ENCODE measurements at places on chromosomes 5 and 9.

DNA sequence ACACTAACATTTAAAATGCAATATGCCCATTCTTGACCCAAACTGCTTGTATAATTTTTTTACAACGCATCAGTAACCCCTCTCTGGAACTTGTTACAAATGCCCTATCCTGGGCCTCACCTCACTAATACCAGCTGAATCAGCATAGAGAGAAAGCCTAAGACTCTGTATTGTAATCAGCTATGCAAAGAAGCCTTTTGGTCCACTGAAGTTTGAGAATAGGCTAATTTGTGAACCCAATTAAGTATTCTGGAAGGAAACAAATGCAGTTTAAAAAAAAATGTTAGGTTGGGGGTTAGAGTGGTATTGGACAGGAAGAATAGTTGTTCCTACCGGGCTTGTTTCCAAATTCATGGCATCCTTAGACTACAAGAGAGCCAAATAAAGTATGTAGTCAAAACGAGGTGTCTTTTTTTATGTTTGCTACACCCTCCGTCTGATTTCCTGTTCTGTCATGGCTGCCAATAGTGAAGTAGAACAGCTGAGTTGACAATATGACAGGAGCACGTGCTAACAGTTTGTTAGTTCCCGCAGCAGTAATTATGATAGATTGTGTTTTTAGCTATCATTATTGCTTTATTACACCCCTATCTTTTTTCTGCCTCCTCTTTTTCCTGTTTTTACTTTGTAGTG is 1048.7 kb upstream of the NUDT12 start:
- no peaks in the 10 kb centered on the region for H3K27me3 ChIP-seq
- no peak overlapping the region for H3K4me3 ChIP-seq
- no peak for DNase-seq
- no peak overlapping the region for H3K27ac ChIP-seq

DNA sequence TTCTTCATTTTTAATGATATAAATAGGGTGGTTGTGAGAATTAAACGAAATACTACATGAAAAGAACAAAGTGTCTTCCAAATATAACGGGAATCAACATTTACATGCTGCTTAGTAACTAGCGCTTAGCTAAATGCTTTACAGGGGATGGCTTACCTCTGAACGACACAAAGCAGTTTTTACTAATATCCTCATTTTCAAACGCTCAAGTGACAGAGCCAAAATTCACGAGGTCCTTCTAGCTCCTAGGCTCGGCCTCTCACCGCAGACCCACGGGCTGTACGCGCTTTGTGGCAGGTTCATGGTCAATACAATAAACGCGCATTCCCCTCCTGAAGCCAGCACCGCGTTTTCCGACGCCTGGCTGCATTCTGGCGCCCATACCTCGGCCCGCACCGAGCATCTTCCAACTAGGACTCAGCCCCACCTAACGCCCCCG is 442 bp downstream of the ZNF510 start:
- no peaks in the 10 kb centered on the region for H3K27me3 ChIP-seq
- DNase-seq, result no peak
- 0 out of 2 replicates have a peak, but pooled peaks cover 2% of the 10 kb centered on the region for H3K36me3 ChIP-seq
- H3K4me3 ChIP-seq, result peak overlapping the region; percentile 77
- H3K4me1 ChIP-seq, result no peaks in the 10 kb centered on the region

GRCh38 chr5:153659039-153659736 is 168.7 kb downstream of the GRIA1 start:
- no peaks in the 10 kb centered on the region for H3K4me1 ChIP-seq
- no peaks in the 10 kb centered on the region for H3K27me3 ChIP-seq
- H3K27ac ChIP-seq, result no peak overlapping the region
- no peak for DNase-seq
- H3K36me3 ChIP-seq, result no peaks in the 10 kb centered on the region

DNA sequence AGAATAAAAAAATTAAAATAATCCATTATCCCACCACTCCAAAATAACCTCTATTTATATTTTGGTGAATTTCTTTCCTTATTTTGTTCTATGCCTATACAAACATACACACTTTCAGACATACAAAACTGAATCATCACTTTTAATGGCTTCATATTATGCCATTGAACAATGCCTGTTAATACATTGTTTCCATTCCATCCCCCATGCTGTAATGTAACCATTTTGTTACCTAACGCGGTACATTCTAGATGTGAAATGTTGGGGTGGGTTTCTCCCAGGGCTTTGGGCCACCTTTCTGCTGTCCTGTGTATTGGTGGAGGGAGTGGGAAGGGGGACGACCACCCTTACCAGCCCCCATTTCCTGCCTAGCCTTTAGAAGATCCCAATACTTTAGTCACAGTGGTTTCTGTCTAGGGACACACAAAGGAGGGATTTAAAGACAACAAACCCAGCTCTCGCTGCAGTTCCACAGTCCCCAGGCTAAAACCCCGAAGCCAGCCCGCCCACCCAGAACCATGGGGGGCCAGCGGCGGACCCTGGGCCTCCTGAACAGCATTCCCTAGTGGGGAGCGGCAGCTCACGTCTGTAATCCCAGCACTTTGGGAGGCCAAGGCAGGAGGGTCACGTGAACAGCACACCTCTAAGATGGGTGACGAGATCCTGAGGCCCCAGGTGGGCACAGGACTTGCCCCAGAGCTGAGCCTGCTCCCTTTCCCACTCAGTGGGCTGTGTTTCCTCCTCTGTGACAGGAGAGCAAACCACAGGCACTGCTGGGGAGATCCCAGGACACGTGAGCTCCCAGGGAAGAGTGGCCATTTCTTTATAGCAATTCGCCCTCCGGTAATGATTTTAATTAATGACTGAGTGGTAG is 56.9 kb upstream of the STXBP1 start:
- no peaks in the 10 kb centered on the region for H3K27me3 ChIP-seq
- DNase-seq, result no peak
- no peaks in the 10 kb centered on the region for H3K36me3 ChIP-seq
- H3K4me1 ChIP-seq, result peaks cover 7% of the 10 kb centered on the region

DNA sequence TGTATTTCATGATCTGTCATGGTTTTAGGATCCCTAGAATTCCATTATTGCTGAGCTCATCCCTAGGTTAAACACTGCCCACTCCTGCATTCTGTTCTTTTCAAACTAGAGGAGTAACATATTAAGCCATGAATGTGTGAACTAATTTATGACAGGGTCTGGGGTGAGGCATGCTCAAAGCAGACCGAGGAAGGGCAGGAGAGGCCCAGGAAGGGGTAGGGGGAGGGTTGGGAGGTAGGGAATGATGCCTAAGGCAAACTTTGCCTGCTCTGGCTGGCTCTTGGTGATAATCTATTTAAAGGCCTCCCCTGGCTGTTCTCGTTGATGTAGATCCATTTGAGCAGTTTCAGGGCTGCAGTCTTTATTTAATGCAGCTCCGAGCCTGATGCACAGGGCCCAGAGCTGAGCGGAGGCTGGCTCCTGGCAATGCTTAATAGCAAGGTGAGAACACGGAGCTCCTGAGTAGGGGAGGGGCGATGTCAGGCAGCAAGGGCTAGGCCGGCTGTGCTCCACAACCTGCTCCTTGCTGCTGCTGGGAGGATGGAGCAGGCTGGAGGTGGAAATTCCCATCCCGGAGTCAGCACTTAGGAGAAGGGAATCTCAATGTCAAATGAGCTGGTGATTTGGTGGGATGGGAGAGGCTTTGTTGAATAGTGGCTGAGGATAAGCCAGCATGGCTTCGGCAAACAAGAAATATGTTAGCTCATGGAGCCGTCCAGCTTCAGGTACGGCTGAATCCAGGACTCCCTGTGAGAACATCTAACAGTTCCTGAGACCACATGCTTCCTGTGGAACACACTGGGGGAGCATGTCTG is 73.2 kb upstream of the UNC5A start:
- no peak overlapping the region for H3K4me3 ChIP-seq
- no peaks in the 10 kb centered on the region for H3K36me3 ChIP-seq
- H3K27me3 ChIP-seq, result peaks cover 97% of the 10 kb centered on the region
- H3K27ac ChIP-seq, result no peak overlapping the region
- H3K4me1 ChIP-seq, result no peaks in the 10 kb centered on the region

- H3K36me3 ChIP-seq, result no peaks in the 10 kb centered on the region
- no peaks in the 10 kb centered on the region for H3K27me3 ChIP-seq
- H3K4me3 ChIP-seq, result peak overlapping the region; percentile 35
- H3K4me1 ChIP-seq, result no peaks in the 10 kb centered on the region
Observed at GRCh38 chr5:96687812-96688453, 25.8 kb downstream of the CAST start.

DNA sequence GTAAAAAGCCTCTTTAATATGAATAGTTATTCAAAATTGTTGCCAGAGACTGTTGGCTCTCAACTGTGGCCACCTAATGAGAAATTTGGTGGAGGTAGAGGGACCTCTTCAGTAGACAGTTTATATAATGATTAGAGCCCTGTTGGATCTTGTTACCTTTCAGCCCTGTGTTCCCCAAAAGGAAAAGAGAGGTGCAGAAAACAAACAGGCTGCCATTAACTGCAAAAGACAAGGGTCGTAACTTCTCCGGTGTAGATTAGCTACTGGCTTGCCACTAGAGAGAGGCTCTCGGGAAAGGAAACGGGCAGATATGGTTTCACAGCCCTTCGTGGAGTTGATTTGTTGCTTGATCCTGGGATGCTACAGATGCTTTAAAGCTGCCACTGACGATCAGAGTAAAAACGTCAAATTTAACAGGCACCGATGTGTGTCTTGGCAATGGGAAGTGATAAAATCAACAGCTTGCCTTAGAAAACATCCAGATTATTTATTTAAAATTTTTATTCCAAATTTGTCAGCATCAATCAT is 7.8 kb downstream of the FST start:
- DNase-seq, result no peak
- H3K4me3 ChIP-seq, result no peak overlapping the region
- H3K27me3 ChIP-seq, result no peaks in the 10 kb centered on the region
- no peaks in the 10 kb centered on the region for H3K36me3 ChIP-seq

GRCh38 chr5:174057206-174057605 is 11.7 kb downstream of the NSG2 start:
- peaks cover 36% of the 10 kb centered on the region for H3K4me1 ChIP-seq
- no peaks in the 10 kb centered on the region for H3K27me3 ChIP-seq
- no peaks in the 10 kb centered on the region for H3K36me3 ChIP-seq

DNA sequence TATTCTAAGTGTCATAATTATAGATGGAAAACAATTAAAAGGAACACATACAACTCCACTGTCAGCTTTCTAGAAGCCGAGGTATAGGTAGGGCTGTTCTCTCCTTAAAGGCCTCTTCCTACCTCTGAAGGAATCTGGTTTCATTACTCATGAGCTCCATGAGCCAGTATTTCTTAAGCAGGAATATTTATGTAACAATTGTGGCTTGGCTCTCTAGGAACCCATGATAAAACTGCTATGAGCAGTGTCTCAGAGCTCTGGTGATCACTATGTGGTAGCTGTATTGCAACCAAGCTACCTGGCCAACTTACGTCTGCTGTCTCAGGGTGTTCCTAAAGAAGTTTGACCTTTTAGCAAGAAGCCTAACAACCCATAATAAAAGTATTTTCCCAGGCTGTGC is 157.7 kb downstream of the CEP120 start:
- H3K4me1 ChIP-seq, result no peaks in the 10 kb centered on the region
- H3K36me3 ChIP-seq, result no peaks in the 10 kb centered on the region
- no peak for DNase-seq
- H3K4me3 ChIP-seq, result no peak overlapping the region

- peak overlapping the region; percentile 30 for H3K4me3 ChIP-seq
- DNase-seq, result peak; percentile 85
- no peaks in the 10 kb centered on the region for H3K36me3 ChIP-seq
Observed at GRCh38 chr9:123687246-123687751, 242.6 kb downstream of the DENND1A start.

DNA sequence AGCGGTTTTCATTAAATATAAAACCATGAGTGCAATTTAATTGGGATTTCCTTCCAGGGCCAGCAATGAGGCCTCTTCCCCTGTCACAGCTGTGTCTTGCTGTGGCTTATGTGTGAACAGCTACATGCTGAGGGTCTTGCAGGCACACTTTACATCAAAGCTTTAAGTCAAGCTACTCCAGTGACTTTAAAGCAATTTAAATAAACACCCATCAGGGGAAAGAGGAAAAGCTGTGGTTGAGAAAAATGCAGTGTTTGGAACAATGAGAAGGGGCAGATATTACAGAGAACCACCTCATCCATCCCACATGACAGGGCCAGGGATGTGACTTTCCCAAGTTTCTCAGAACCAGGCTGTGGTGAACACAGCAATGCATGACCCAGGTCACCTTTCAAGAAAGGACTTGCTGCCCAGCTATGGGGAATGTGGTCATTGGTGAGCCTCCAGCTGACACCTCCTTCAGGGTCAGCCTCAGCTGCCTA is 115.9 kb upstream of the LPAR1 start:
- H3K27ac ChIP-seq, result no peak overlapping the region
- no peaks in the 10 kb centered on the region for H3K4me1 ChIP-seq
- no peaks in the 10 kb centered on the region for H3K36me3 ChIP-seq
- no peaks in the 10 kb centered on the region for H3K27me3 ChIP-seq
- H3K4me3 ChIP-seq, result no peak overlapping the region

GRCh38 chr5:89471115-89471514 is 588.1 kb upstream of the MEF2C start:
- no peak for DNase-seq
- H3K36me3 ChIP-seq, result no peaks in the 10 kb centered on the region
- no peaks in the 10 kb centered on the region for H3K4me1 ChIP-seq
- no peak overlapping the region for H3K27ac ChIP-seq
- no peaks in the 10 kb centered on the region for H3K27me3 ChIP-seq

DNA sequence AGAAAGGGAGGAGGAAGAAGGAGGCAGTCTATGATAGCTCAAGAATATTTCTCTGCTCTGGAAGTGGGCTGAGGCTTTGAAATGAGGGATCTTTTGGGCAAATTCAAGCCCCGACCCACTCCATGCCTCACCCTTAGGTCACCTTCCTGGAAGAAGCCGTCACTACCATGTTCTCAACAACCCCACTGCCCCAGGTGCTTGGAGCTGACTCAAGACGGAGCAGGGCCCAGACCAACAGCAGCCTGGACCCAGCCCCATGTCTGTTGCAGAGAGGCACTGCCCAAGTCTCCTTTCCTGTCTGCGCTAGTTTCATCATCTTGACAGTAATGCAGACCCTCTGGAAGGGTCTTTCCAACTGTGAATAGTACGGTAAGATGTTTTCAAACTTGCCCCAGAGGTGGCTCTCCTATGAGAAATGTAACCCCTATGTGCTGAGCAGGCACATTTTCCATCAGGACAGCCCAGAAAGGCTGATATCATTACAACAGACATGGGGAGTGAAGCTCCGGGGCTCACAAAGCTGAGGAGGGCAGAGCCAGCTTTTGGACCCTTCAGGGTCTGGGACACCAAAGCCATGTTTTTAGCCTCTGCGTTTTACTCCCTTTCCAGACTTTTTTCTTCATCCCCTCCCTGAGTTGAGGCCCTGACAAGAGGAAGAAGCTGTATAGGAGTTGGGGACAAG is 128.2 kb upstream of the LARP1 start:
- H3K4me1 ChIP-seq, result no peaks in the 10 kb centered on the region
- H3K36me3 ChIP-seq, result no peaks in the 10 kb centered on the region
- no peak overlapping the region for H3K27ac ChIP-seq
- no peak for DNase-seq
- H3K4me3 ChIP-seq, result no peak overlapping the region

- no peak overlapping the region for H3K4me3 ChIP-seq
- no peaks in the 10 kb centered on the region for H3K36me3 ChIP-seq
- H3K27ac ChIP-seq, result no peak overlapping the region
- no peak for DNase-seq
- H3K4me1 ChIP-seq, result no peaks in the 10 kb centered on the region
Observed at GRCh38 chr9:114300153-114300845, 22.6 kb upstream of the ORM1 start.
